ENCODE measurements at places on chromosomes 5 and 9.

DNA sequence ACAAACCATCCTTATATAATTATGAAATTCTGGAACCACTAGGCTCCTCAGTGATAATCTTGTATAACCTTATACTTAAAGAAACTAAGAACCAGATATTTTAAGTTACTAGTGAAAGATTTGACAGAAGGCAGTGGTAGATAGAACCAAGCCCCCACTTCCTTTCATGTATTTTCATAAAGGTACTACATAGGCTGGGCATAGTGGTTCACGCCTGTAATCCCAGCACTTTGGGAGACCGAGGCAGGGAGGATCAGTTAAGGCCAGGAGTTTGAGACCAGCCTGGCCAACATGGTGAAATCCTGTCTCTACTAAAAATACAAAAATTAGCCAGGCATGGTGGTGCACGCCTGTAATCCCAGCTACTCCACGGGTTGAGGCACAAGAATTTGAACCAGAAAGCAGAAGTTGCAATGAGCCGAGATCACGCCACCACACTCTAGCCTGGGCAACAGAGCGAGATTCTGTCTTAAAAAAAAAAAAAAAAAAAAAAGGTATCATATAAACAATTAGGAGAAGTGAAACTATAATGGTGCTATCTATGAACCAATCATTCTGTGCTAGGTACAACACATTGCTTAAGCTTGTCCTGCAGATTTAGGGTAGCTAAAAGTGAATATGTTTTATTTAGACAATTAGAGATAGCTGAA lies 27.9 kb upstream of the DTWD2 start:
- no peak for DNase-seq

DNA sequence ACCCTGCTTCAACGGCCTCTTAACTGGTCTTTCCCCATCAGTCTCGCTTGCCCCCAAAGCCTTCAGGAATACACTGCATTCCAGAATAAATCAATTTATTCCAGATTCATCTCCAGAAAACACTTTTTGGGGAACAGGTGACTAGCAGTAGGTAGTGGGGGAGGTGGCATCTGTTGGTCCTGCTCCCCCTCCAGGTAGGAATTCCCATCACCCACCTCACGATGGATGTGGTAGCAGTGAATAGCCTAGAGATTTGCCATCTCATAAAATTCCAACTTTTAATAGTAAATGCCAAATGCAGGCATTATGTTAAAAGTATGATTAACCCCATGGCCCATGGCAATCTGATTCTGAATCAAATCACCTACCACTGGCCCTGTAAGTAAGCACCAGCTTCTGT lies 142.7 kb downstream of the MED27 start:
- DNase-seq, result no peak

DNA sequence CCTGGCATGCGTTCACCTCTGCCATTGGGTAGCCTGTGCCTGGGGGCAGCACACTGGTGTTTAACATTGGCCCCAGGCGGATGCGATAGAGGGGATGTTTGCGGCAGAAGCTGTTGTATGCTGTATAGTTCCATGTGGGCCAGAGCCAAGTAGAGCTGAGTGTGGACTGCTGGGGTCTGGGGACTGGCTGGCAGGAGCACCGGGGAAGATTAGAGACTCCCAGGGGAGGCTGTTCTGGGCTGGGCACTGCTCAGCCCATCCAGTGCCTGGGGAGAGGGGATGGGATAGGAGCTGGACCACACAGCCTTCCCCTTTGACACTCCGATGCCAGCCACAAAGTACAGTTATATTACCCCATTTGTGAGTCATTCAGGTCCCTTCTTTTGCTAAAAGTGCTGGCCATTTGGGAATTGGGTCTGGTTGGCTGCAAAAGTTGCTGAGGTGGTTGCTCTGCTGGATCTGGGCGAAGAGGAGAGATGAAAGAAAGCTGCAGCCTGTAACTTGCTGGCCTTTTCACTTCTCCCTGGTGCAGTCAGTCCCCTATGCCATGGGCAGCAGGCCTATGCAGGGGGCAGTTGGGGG lies 73.8 kb downstream of the RGS3 start:
- no peak for DNase-seq

- no peak for DNase-seq
Observed at GRCh38 chr9:29160763-29161353, 1587.6 kb upstream of the C9orf72 start.

- DNase-seq, result no peak
Observed at GRCh38 chr9:86600291-86600690, 246.1 kb upstream of the TUT7 start.

DNA sequence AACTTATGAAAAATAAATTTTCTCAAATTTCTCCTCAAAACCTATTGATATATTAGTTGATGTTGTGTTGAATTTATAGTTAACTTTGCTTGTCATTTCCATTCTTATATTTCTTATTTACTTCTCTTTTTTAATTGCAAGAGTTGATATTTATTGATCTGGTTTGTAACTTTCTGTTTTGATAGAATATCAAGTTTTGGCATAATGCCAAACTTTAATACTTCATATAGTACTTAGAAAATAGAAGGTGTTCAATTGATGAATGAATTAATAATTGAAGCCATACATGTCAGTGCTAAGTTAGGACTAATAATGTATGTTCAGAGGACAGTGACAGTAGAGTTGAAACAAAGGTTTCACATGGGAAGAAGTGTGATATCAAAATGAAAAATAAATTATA lies 27.9 kb downstream of the ERCC6L2 start:
- no peak for DNase-seq

DNA sequence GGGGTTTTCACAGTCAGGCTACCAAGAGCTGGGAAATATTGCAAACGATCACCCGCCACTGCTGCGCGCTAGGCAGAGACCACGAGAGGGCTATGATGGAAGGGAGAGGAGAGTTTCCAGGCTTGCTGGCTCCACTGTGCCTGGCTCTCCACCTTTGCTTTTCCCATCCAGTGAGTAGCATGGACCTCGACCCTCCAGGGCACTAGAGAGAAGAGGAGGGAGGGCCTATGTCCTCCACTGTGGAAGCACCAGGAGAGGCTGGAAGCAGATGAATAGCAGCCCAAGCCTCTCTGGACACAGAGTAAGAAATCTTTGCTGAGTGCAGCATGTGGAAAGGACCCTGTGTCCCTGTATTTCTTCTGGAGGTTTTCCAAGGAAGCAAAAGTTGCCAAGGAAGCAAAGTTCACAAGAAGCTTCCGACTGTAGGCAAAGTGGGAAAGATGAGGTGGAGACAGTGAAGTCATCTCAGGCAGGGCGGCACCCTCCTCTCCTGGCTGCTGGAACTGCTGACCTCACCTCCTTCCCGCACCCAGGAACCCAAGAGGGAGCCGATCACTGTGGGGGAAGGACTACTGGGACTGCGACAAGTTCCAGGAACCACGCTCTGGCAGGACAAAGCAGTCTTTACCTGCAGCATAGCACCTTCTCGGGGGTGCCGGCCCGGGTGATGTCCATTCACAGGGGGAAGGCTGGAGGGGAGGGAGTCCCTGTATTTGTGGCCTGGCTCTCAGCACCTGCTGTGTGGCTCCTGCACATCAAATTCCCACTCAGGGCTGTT lies 79.6 kb downstream of the CSNK1A1 start:
- peak; percentile 18 for DNase-seq
